Stimulated activated CD4-positive, alpha-beta T cell treated with anti-CD3 and anti-CD28 coated beads, TNF-alpha, amount 100 ng/mL, for 1 hour (primary cell): ENCODE measurements at places on chromosomes 12 and 14.

GRCh38 chr14:104924421-104925213 is at the start of gene PLD4:
Gene PLD4, plus strand, starts transcription at chr14:104924879. Its CDS starts 2,262 bp downstream, at chr14:104927141.
- DNase-seq: no peak

DNA sequence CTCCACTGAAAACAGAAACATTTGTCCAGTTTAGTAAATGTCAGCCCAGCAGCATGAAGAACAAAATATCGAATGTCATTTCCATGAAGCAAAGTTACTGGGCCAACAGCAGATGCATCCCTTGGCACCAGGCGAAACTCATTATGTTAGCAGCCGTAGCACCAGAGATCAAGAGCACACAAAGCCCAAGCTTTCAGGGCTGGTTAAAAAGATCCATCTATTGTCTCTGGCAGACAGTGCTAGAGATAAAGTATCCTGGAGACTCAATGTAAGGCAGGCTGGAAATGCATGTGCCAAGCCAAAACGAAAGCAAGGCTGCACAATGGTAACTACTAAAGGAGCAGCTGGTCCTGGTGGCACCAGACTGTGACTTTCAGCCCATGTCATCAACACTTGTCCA is 120.3 kb upstream of the PLEKHG7 start:
- no peak for DNase-seq

- no peak for DNase-seq
Observed at GRCh38 chr14:72909163-72909562, 15.3 kb upstream of the DPF3 start.

DNA sequence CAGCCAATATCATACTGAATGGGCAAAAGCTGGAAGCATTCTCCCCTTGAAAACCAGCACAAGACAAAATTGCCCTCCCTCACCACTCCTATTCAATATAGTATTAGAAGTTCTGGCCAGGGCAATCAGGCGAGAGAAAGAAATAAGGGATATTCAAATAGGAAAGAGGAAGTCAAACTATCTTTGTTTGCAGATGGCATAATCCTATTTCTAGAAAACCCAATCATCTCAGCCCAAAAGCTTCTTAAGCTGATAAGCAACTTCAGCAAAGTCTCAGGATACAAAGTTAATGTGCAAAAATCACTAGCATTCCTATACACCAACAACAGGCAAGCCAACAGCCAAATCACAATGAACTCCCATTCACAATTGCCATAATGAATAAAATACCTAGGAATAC is 21.0 kb upstream of the ANP32D start:
- no peak for DNase-seq

DNA sequence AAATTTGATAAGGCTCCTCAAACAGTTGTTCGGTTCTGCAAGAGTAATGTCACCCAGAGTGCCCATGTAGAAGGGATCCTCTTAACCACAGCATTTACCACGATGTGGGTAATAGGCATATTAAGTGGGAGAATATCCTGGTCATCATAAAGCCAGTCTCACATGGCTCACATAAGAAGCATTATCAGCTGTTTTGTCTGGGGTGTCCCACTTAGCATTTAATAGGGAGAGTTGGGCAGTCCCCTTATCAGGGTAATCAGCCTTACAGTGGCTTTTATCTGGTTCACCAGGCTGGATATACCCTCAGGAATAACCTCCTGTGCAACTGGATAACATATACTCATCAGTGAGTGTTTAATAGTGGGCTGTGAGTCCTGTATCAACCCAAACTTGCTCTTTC is 12.9 kb upstream of the TMEM263 start:
- DNase-seq: no peak

DNA sequence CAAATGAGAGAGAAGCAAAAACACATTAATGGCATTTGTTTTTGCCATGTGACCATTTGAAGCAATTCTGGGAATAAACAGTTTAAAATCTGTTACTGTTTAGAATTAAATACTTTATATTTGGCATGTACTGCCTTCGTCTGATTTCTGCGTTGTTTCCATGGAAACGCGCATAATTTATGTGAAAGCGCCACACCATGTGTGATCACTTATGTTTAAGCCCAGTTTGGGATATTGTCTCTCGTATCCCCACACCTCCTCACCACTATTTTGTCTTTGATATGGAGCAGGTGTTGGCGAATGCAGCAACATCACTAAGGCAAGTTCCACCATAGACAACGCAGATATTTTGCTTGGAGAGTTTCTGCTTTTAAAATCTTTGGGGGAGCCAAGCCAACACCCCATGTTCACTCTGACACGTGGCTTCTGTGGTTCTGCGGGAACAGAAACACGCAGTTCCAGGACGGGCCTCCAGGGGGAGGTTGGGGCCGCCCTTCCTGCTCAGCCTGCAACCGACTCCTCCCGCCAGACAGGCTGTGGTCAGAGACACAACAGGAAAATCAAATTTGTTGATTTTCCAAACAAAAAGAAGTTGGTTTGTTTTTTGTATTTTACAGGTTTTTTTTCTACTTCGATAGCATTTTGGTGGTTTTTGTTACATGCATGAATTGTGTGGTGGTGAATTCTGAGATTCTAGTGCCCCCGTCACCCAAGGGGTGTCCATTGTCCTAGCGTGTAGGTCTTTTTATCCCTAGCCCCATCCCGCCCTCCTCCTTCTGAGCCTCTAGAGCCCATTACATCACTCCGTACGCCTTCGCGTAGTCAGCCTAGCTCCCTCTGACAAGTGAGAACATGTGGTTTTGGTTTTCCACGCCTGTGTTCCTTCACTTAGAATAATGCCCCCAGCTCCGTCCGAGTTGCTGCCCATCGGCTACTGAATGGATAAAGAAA is 101.9 kb upstream of the SFSWAP start:
- DNase-seq: no peak

- no peak for DNase-seq
Observed at GRCh38 chr12:27252934-27253333, 8.8 kb downstream of the STK38L start.

GRCh38 chr14:55976219-55976618 is 142.0 kb upstream of the PELI2 start:
- DNase-seq: no peak

DNA sequence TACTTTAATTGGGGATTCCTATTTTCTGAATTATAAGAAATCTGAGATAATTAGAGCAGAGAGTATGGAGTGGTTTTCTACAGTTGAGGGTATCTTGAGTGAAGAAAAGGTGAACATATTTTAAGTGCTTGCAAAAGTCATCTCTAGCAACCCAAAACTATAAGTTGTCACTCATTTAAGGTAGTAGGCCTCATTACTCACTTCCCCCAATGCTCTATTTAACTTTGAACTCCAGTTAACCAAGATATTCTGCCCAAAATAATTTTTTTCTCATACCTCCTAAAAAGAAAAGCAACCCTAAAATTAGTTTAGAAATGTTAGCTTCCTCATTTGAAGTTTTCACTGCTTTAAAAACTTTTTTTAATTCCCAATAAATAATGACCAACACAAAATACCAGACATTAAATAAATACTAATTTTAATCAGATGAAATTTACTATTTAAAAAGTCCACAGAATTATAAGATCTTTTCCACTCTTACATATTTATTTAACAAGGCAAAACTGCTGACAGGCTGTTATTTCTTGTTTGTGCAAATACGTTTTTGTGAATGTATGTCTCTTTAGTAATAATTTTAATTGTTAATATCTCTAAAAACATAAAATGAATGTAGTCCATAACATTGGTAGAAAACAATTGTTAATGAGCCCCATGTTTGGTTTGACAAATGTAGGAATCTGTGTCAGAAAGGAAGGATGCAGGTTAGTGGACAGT is 47.8 kb downstream of the VRK1 start:
- DNase-seq: no peak

- DNase-seq: no peak
Observed at GRCh38 chr14:97824218-97824617, 1027.0 kb downstream of the VRK1 start.

GRCh38 chr12:121534495-121535148 is 46.2 kb downstream of the KDM2B start:
- peak; percentile 32 for DNase-seq

DNA sequence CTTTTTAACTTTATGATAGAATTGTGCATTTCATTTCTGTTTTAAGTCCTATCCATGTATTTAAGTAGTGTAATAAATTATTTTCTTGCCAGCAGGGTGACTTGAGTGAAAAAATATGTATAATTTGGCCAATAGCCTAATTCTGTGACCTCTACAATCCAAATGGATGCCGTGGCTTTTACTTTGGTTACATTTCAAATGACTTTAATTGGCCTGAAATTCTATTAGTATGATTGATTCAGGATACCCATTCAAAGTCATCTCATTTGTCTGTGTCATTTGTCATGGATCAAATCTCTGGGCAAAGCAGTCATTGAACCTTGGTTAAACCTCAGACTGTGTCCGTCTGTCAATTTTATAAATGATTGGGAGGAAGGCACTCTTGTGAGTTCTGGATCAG is 29.6 kb downstream of the CRADD start:
- no peak for DNase-seq

GRCh38 chr12:89507015-89507824 is 17.4 kb downstream of the GALNT4 start:
- no peak for DNase-seq

DNA sequence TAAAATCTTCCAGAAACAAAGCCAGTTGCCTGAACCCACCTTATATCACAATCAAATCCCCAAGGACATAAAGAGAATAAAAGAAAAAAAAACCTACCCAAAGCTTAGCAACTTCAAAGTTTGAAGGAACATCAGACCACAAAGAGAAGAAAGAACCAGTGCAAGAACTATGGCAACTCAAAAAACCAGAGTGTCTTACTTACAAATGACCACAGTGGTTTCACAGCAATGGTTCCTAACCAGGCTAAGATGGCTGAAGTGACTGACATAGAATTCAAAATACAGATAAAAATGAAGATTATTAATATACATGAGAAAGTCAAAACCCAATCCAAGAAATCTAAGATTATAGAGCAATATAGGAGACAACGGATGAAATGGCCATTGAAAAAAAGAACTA is 56.7 kb downstream of the APOBEC1 start:
- no peak for DNase-seq

DNA sequence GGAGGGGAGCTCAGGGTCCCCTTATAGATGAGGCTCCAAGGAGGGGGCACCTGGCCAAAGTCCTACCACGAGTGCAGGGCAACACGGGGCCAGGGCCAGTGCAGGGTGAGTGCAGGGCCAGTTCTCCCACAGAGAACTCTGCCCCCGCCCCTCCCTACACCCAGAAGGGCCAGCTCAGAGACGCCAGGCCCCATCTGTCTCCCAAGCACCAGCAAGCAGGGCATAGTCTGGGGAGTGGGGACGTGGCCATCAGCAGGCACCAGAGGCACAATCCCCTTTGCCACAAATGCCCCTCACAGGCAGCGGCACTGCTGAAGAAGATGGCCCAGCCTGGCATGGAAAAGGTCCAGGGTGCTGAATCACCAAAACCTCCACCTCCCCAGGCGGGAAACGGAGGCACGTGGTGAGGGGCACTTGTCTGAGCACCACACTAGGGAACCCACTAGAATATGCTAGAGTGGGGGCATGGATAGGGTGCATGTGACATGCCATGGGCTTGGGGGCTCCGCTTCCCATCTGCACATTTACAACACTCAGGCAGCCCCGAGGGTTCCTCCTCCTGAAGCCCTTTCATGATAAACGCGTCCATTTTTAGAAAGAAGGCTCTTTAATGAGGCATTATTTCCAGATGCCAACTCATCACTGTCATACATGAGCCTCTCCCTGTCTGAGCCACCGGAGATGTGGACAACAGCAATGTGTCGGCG is 17.8 kb downstream of the CCDC85C start:
- no peak for DNase-seq

DNA sequence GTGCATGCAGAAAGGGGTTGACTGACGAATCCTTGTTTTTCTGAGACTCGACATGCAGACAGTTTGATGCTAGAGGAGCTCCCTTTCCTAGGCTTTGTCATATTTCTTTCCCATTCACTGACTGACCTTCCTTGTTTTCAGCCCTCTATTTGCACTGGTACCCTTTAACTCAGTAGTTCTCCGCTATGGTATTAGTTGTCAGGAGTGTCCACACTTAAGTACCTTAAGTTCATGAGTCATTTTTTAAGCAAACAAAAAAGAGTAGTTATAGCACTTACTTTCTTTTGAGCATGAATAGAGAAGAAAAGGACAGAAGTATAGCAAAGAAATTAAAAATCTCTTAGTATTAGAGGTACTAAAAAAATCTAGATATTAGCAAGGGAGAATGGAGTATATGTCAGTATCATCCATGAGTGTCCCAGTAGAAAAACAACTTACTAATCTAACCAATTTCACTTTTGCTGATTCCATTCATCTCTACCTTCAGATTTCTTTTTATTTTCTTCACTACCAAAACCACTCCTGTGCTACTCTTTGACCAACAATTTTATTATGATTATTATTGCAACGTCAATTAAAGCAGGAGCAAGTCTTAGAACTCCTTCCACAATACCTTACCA is 8.3 kb downstream of the ATP2B1 start:
- DNase-seq: no peak

- no peak for DNase-seq
Observed at GRCh38 chr12:109056891-109057290, 4.5 kb downstream of the USP30 start.

DNA sequence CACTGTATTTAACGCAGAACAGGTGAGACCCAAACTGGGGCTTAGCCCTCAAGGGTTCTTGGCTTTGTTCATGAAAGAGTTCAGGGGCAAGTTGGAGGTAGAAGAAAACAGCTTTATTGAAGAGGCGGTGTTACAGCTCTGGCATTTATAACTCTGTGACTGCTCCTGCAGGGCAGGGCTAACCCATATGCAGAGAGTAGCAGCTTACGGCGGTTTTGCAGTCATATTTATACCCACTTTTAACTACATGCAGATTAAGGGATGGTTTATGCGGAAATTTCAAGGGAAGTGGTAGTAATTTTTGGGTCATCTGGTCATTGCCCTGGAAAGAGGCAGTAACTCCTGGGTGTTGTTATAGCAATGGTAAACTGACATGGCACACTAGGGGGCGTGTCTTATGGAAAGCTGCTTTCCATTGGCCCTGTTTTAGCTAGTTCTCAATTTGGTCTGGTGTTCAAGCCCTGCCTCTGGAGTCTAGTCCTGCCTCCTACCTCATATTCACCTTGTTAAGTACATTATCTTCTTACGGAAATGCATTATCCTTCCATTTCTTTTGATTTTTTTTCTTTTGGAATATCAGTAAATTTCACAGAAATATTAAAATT is 1.8 kb upstream of the IAPP start:
- no peak for DNase-seq

DNA sequence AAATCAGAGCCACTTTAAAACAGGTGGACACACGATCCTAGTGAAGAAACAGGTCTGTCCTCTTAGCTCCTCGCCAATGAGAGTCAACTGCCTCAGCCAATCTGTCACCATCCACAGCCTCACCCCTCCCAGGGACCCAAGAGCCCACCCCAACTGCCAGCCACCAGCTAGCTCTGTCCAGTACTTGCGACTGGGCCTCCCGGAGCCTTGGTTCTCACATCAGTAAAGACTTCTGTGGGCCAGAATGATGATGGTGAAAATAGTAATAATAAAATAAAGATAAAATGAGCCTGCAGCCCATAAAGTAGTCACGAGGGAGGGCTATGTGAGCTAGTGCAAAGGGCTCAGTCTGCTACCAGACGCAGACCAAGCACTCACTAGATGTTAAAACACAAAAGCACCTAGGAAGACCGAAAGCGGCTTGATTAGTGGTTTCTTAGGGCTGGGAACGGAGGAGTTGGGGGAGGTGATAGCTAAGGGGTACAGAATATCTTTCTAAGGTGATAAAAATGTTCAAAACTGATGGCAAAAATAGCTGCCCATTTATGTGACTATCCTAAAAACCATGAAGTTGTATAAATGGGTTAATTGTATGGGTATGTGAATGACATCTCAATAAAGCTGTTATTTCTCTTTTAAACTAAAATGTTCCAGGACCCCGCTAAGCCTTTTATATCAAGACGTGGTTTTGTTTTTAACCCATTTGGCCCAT is 39.8 kb downstream of the ACTN1 start:
- DNase-seq: no peak
